ENCODE measurements at places on chromosomes 4 and X.

GRCh38 chr4:22842360-22843018 is 149.8 kb downstream of the GBA3 start:
- DNase-seq = no peak

- DNase-seq = no peak
Measured at GRCh38 chr4:107404591-107405300, 315.3 kb downstream of the PAPSS1 start.

DNA sequence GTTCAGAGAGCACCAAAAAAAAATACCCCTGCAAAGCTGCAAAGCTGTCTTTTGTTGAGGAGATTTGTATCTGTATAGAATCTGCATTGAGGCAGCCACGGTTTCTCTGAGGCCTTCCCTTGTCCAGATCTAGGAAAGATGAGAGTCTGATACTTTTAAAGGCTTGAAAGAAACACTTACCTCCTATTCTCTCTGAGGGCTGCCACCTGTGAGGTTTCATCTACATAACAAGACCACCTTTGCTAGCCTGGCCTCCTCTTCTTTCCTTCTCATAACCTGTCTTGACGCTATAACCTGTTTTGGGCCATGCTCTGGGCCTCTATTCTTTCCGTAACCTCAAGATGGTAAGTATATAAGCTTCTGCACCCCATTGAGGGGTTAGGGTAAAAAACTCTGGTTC is 779.6 kb upstream of the HTR2C start:
- DNase-seq = no peak

DNA sequence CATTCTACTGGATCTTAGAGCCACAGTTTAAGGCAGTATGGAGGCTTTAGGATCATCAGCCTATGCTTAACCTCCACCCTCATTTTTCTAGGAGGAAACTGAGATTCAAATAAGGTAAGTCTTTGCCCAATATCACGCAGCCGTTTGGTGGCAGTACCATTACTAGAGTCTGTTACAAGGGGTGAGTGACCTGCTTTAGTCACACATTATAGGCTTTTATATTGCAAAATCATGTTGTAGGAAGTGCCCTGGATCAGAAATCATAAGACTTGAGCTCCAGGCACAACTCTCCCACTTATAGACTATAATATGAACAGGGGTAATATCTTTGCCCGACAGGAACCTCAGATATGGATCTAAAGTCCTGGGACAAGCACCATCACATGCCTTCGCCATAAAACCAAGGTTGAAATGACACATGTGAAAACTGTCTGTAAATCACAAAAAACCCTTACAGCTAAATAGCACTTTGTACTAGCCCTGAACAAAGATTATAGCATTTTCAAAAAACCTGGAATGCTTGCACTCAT is 19.2 kb downstream of the HPSE start:
- DNase-seq = no peak

GRCh38 chrX:39174772-39175417 is 373.6 kb downstream of the MID1IP1 start:
- DNase-seq = no peak

DNA sequence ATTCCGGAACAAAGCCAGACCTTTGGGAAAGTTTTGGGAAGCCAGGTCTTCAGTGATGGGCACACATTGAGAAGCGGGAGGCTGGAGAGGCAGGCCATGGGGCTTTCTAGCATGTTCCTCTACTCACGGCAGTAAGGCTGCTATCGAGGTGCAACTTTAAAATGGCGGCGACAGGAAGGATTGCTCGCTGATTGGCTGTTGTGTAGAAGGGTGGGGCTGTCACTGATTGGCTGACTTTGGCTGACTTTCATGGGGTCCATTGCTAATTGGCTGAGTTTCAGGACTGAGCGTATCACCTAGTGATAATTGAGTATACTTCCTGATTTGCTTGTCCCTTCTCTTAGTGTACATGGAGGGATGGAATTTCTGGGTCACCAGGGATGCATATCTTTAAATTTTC is 19.7 kb upstream of the GLOD5 start:
- no peak for DNase-seq

DNA sequence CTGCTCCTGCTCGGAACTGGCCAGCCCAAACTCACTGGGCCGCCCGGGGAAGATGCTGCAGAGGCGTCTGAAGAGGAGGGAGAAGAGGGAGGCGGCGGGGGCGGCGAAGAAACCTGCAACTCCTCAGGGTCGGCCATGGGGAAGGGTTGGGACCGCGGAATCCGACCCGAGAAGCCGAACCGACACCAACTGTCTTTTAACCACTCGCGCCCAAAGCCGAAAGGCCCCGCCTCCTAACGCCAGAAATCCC is at the start of gene C4orf46:
Gene C4orf46, minus strand, starts transcription at position 223 of the 250 bp plus-strand sequence. Its CDS starts 86 bp downstream, at position 137.
- DNase-seq = no peak

DNA sequence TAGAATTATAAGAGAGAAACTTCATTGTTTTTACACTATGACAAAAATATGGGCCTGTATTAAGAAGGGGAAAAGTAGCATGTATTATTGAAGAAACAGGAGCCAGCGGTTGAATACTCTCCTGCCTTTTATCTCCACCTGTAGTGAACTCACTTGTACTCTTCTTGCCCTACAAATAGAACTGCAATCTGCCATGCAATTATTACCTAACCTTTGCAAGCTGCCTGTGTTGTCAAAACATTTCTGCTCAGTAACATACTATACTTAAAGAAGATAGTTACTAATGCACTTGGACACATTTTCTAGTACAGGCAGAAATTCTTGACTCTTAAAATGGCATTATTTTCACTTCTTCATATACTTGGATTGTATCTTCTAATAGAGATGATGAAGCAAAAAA is 818.4 kb upstream of the GRID2 start:
- no peak for DNase-seq

GRCh38 chr4:37836838-37837440 is 10.5 kb downstream of the PGM2 start:
- no peak for DNase-seq

DNA sequence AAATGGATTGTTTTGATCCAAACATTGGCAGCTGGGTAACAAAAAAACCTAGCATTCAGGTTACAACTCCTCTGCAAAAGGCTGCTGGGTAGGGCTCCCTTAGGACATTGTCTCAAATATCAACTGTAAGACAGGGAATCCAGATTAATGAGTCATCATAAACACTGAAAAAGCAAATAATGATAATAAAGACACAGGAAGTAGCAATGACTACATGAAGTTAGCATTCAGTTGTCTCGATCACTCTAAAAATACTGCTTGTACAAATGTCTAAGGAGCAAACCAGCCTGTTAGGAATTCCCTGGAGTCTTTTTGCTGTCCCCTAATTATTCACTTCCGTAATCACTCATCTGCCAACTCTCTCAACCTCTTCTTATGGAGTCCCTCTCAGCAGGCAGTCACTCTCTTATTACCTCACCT is 259.2 kb downstream of the GPC3 start:
- DNase-seq = no peak
